NT2/D1 (cell line): ENCODE measurements at places on chromosomes 5 and 9.

DNA sequence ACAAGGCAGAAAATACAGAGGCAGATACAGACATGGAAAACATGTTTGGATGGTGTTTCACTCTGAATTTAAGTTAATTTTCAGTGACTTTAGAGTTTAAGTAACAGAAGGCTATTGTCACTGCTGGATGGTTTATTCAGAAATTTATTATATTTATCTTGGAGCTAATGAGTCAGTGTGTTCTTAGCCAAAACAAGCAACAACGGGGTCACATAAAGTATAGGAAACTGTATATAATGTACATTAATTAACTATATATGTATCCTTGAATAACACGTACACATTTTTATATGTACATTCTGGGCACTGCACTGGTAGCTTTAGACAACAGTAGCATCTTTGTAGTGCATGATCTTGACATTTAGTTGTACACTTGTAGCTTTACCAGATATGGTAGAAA, 30.7 kb downstream of the CYLC2 start:
- no peak for DNase-seq

GRCh38 chr9:111805830-111806241, 11.1 kb upstream of the SHOC1 start:
- DNase-seq = no peak

DNA sequence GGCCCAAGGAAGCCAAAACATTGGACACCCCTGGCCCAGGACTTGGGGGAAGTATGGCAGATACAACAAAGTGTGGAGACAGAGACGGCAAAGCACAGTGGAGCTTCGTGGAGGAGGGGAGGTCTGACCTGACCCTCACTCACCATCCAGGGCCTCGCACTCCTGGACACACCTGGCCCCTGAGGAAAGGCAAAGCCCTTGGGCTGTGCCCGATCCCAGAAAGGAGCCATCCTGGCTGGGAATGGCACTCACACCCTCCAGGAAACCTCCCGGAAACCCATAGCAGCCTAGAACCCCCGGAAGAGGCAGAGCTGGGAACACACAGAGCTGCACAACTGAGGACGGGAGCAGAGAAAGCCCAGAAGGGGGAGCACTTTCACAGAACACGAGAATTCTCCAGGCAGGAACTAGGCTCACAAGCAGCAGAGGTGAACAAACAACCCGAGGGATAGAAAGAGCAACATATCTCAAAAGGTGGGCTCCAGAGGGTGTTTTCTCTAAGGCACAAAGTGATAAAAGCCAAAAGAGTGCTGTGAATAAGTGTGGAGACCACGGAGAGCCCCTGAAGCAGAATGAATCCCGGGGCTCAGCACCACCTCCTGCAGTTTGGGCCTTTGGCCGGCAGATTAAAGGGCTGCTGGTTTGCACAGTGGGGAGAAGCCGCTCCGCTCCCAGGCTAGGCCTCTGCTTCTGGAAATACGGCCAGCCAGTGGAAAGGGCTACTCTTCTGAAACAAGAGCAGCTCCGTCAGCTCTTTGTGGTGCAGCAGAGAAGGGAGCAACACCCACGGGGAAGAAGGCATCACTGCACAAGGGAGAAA, 108.2 kb downstream of the UBE2R2 start:
- DNase-seq = peak; percentile 60

GRCh38 chr5:75020016-75020656, 32.2 kb downstream of the GCNT4 start:
- no peak for DNase-seq

DNA sequence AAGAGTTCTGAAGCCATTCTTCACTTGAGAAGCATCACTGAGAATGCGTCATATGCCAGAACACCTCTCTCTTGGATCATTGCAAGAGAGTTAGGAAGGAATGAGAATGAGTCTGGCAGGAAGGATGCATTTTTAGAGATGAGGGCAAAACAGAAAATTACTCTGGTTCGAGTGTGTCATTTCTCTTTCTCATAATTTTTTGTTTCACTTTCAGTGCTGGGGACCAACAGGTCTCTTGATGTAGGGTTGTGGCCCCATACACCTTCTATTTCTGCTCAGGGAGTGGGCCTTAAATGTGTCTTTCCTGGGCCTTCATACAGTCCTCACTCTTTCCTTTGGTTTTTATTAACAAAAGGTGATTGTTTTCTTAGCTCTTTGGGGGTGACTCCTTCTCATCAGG, 302.4 kb downstream of the NR3C1 start:
- DNase-seq = no peak

GRCh38 chr9:121807823-121808278, 156.4 kb downstream of the DAB2IP start:
- no peak for DNase-seq

GRCh38 chr9:35490155-35490909, 421 bp downstream of the RUSC2 start:
- no peak for DNase-seq
